ENCODE measurements at places on chromosomes 12 and 14.
A peak's percentile ranks its signal among the peaks of the same experiment; 100 is the strongest.

- DNase-seq, result no peak
Observed at GRCh38 chr12:9096563-9097176, 19.0 kb downstream of the A2M start.

GRCh38 chr12:47990351-47991105 is 13.7 kb downstream of the COL2A1 start:
- no peak for DNase-seq

- DNase-seq, result no peak
Observed at GRCh38 chr12:126636821-126637220, 1571.6 kb downstream of the AACS start.

- DNase-seq, result no peak
Observed at GRCh38 chr12:124024263-124024678, 51.3 kb downstream of the ZNF664 start.

DNA sequence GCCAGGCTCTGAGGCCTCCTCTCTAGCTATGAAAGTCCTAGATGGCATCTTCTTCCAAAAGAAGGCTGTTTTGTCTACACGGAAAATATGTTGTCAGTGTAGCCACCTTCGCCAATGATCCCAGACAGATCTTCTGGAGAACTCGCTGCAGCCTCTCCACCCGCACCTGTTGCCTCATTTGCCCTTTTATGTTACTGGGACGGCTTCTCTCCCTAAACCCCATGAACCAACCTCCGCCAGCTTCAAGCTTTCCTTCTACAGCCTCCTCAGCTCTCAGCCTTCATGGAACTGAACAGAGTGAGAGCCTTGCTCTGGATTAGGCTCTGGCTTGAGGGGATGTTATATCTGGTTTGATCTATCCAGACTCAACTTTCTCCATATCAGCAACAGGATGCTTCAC is 10.8 kb downstream of the P2RX2 start:
- DNase-seq, result no peak

DNA sequence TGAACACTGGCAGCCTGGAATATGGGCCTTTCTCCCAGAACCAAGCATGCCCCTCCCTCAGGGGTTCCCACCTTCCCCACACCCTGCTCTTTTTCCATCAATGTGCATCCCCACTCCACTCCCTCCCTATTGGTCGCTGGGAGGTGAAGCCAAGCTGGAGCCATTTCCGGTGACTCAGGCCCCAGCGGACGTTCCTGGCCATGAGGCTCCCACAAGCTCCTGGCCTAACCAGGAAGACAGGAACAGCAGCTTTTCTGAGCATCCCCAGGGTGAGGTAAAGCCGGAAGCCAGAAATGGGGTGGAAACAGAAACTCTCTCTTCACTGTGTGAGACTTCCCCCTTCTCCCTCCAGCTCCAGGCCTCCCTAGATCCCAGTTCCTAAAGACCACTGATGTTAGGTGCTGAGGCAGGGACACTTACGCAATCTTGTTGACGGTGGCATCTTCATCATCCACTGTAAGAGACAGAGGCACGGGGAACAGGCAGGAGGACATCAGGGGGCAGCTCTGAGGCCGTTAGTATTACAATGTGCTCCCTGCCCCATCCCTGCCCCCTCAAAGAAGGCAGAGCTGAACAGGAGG is 5.1 kb downstream of the LMBR1L start:
- DNase-seq, result no peak

GRCh38 chr14:75379930-75380270 is 47.9 kb upstream of the JDP2 start:
- DNase-seq, result no peak

DNA sequence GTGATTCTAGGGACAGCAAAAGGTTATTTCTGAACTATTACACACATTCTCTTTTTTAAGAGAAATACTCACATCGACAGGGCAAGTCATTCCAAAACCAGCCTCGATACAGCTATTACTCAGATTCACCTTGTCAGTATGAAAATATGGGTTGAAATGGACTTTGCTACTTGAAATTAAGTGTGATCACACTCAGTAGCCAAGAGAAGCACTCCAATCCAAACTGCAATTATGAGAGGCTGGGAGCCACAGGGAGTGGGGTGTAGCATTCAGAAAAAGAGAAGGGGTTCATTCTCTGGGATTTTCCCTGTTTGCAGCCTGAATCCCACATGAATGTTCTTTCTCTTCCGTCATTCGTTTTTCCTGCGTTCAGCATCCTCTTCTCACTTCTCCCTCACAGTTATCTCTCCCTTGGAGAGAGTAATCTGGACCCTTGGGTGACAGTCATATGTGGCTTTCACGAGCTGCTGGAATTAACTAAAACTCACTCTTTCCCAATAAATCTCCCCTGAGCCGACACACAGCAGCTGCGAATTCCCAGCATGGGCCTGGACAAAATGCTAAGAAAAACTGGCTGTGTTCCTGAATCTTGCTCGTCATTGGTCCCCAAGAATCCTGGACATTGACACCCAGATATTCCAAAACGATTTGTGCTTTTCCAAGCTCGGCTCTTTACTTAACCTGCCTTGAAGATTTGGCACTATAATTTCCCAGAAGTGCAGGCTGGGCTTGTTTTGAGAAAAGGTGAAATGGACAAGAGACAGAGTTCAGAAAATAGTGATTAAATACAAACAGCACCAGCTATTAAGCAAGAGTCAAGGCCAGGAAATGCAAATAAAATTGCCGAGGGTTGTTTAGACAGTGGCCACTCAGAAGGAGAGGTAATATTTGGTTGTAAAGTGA is 199.5 kb upstream of the PLEKHG7 start:
- peak; percentile 20 for DNase-seq

DNA sequence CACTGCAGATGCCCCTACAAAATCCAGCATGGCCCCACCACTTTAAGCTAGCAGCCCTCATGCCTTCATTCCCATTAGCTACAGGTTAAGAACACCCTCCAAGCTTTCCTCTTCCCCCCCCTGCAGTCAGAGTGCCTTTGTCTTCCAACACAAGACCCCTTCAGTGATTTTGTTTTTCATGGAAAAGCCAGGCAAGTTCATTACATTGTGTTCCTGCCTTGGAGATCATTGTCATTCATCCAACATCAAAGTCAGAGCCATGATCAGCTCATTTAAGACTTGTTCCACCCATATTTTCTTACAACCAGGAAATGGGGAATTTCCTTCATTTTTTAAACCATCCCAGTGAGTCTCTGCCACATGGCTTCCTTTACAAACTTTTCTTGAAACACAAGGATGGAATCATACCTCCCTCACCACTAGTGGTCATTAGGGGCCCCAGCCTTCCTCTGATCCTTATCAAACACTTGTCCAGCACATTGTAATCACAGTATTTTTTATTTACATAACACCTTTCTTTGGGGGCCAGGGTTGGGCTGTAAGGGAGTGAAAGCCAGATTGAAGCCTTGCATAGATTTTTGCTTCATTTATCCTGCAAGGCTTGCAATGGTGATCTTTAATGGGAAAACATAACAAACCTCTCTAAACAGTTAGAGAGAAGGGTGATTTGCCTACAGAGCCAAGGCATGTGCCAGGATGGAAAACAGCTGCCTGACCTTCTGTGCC is 765.3 kb downstream of the MED13L start:
- DNase-seq, result no peak

DNA sequence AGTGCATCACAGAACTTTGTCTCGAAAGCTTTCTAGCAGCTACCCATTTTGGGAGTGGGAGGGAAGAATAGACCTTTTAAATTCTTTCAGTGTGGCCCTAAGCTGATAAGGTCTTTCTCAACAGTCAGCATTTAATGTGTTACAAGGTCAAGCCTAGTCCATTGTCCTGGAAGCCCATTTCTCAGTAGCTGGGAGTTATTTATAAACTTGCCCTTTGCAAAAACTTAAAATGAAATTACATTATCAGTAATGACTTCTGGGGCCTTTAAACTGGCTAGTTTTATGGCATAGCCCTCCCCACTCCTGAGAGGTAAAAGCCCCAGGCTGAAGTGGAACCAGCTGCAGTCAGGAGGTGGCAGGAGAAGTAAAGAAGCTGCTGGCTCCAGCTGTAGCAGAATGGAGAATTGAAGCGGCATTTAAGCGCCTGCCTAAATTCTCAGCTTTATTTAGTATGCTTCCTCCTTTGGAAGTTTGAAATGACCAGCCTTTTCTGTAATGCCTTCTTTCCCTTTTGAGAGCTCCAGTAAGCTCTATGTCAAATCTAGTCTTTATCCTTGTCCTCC is 12.4 kb downstream of the COPZ1 start:
- no peak for DNase-seq

DNA sequence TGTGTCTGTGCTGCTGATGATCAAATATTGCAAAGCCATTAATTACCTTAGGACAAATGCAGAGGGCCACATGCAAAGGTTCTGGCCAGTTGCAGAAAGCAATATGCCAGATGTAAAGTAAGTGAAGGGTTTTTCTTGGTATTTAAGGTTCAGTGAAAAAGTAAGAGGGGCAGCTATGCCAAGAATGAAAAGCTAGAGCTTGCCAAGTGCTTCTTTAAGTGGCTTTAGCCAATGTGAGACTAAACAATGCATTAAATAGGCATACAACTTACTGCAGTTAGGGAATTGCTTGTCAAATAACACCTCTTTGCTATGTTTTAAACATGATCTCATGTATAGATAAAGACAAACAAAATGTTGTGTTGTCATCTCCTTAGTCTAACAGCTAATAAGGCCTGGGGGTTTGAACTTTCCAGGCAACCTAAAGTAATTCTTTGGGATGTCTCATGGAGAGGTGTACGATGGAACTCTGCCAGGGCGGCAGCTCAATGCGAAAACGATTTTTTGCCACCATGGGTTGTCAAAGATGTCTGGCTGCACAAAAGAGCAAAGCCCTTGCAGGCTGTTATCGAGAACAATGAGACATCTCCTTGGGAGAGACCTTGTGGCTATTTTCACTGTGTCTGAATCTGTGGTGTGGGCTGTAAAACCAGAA is 12.0 kb downstream of the IGF1 start:
- no peak for DNase-seq

DNA sequence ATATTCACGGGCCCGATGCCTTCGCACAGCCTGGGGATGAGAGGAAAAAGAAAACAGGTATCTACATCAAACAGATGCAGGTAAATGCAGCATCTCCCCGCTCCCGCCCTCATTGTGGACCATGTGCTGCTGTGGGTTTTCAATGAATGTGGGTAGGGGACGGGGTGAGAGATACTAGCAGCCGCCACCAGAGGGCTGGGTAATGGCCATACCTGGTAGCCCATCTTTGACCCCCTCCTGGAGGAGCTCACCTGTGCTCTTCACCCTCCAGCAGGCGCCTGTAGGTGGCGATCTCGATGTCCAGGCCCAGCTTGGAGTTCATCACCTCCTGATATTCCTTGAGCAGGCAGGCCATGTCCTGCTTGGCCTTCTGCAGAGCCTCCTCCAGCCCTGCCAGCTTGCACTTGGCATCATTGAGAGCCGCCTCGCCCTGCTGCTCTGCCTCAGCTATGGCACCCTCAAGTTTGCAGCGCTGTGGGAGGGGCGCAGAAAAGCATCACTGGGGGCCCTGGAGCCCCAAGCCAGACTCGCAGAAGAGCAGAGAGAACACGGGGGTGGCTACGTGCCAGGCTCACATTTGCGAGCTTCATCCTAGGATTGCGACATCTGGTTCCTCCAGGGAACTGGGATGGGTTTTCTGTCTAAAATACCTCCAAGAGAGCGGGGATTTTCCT is 10.2 kb downstream of the KRT82 start:
- peak; percentile 61 for DNase-seq

GRCh38 chr14:33592297-33592696 is 358.6 kb downstream of the EGLN3 start:
- DNase-seq, result no peak

- DNase-seq, result no peak
Observed at GRCh38 chr12:62599854-62600437, 133.3 kb downstream of the MON2 start.

- DNase-seq, result no peak
Observed at GRCh38 chr12:106062693-106063092, 76.1 kb downstream of the NUAK1 start.

DNA sequence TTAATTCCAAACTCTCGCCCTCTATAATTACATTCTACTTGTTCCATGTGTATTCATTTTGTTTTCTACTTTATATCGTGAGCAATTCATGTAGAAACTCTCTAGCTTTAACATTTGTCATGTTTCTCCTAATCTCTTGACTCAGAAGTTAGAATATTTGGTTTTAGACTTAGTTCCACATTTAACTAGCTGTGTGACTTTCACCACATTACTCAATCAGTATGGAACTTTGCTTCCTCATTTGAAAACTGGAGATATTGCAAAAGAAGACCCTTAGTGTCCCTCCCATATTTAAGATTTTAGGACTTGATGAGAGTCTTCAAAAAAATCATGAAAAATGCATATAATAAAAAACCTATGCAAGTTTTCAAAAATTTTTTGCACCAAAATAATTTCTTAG is 447.5 kb downstream of the GXYLT1 start:
- DNase-seq, result no peak

DNA sequence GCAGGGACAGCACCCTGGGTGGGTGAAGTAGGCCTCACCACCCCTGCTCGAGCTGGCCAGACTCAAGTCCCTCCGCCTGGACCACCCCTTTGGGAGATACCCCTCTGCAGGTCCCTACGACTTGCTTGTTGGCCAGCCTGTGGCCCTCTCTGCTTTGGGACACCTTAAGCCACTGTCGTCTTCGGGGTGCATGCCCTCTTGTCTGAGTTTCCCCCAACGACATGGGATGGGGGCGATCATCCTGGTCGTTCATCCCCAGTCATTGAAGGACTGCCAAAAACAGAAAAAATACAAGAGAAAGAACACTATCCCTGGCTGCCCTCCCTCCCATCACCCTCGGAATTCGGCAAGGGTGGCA is 151.1 kb downstream of the DPF3 start:
- no peak for DNase-seq

- no peak for DNase-seq
Observed at GRCh38 chr14:22399776-22400175, 189.2 kb downstream of the DAD1 start.

DNA sequence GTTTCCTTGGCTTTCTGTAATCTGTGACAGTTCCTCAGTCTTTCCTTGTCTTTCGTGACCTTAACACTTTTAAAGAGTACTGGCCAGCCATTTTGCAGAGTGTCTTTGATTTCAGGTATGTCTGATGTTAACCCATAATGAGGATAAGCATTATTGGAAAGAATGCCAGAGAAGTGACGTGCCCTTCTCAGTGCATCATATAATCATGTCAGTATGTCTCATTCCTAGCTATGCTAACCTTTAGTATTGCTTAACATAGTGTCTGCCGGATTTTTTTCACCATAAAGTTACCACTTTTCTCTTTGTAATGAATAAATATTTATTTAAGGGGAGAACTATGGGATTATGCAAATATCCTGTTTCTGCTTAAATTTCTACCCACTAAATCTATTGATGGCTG is 28.5 kb downstream of the RERG start:
- DNase-seq, result no peak

- no peak for DNase-seq
Observed at GRCh38 chr12:118611295-118611694, 234.9 kb downstream of the SUDS3 start.

- DNase-seq, result no peak
Observed at GRCh38 chr12:97754306-97754705, 291.7 kb downstream of the RMST start.

GRCh38 chr12:16158050-16158449 is 119.4 kb downstream of the SLC15A5 start:
- no peak for DNase-seq

All from HuH-7.5 (cell line).